ENCODE measurements at places on chromosomes 2 and 18.

DNA sequence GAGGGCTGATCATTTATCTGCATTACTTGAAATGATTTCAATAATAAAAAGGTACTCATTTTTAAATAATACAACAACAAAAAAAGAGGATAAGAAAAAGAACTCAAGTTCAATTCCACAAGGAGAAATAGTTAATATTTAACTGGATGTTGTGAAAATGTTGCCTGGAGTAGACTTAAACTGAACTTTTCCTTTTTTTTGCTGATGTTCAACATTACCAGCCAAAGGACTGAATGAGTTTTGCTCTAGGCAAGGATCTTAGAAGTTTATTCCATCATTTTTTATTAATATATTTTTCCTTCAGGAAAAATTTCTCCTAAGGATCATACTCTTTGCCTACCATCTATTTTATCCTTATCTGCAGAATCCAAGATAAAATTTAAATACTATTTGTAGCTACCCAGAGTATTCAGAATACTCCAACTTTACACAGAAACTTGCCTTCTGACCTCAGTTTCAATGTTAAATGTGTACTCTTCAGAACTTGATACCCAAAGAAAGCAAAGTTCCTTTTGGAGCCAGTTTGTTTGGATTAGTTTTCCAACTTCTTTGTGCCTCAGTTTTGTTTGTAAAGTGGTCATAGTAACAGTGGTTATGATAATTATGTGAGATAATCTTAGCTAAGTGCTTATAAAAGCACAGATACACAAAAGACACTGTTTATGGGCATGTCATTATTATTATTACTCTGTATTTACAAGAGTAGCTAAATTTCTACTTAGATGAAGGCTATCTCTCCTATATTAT lies 12.8 kb downstream of the CKAP2L start:
- no peak for DNase-seq

DNA sequence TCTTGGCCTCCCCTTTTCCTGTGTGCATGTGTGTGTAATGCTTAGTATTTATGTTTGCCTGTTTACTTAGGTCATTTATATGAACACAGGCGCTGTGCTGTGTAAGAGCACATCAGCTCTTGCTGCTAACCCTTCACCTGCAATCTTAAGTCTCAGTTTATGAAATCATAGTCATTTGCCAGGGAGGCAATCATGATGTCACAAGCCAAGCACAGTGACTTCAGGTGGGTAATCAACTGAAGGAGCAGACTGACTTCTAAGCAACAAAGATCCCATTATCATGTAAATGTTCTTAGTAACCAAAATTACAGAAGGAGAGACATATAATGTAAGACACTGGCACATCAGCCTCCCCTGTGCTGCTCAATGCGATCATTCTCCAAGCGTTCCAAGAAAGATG lies 386.3 kb upstream of the MEIS1 start:
- DNase-seq = no peak

- no peak for DNase-seq
Observed at GRCh38 chr2:194725169-194725568, 931.9 kb upstream of the SLC39A10 start.

DNA sequence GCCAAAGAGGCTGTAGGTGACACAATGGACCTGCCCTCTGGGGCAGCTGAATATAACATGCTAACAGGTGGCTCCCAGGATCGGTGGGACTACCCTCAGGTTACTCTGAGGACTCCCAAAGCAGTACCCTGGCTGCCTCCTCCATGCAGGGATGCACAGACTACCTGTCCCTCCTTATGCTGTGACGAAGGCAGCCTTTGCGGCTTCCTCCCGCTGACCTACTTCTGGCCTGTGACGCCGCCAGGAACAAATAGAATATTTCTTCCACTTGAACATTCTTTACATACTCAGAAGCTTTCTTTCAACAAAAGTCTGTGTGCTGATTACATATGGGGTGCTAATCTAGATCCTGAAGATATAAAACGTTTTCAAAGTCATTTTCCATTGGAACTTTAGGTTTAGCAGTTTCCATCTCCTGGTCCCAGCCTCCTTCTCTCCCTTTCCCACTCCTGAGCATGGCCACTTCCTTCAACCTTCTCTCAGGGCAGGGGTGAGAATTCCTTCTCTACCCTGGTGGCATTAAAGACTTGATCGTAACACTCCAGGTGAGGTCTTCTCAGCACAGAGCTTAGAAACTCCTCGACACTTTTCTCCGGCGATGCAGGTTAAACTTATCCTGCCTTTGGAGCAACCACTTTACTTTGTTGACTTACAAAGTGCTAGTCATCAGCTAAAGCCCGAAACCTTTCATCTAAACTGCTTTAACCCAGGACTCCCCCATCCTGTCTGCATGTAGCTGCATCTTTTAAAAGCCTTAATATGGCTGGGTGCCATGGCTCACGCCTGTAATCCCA lies 58.9 kb upstream of the STK17B start:
- no peak for DNase-seq

DNA sequence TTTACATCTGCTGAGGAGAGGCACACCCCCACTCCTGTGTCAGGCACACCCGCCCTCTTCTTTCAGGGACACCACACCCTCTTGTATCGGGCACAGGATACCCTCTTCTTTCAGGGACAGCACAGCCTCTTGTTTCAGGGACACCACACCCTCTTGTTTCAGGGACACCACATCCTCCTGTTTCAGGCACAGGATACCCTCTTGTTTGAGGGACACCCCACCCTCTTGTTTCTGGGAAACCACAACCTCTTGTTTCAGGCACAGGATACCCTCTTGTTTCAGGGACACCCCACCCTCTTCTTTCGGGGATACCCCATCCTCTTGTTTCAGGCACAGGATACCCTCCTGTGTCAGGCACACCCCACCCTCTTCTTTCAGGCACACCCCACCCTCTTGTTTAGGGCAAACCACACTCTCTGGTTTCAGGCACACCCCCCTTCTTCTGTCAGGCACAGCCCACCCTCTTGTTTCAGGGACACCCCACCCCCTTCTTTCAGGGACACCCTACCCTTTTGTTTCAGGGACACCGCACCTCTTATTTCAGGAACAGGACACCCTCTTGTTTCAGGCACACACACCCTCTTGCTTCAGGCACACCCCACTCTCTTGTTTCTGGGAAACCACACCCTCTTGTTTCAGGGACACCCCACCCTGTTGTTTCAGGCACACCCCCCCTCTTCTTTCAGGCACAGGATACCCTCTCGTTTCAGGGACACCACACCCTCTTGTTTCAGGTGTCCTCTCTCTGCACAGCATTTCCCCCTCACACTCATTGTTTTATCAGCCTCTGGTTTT lies 96.2 kb downstream of the TPO start:
- no peak for DNase-seq

GRCh38 chr2:190504912-190505311 lies 29.6 kb downstream of the NEMP2 start:
- DNase-seq = no peak

DNA sequence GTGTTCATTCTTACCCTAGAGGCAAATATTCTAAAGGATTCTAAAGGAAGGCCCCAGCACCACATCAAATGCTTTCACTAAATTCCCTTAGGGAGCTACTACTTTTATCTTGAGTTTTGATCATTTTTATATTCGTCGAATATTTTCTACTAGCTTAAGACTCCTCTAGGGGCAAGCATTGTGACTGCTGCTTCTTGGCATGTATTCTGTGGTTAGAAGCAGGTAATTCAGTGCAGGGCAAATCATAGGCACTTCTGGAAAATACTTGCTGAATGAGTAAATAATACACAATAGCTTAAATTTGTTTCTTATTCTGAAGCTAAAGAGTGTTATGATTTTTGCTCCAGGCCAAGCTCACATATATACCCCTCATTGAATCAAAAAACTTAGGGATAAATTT lies 136.4 kb downstream of the LRP2 start:
- DNase-seq = no peak

GRCh38 chr18:31098878-31099277 lies 3.3 kb downstream of the DSC2 start:
- no peak for DNase-seq

- peak; percentile 21 for DNase-seq
Observed at GRCh38 chr2:73268830-73269685, 15.2 kb downstream of the FBXO41 start.

- no peak for DNase-seq
Observed at GRCh38 chr2:85468096-85468703, 49.7 kb downstream of the SH2D6 start.
